Stimulated activated CD4-positive, alpha-beta T cell treated with anti-CD3 and anti-CD28 coated beads, Interleukin-1b, Interleukin-23, amount 100 ng/mL, for 48 hours (primary cell): ENCODE measurements at places on chromosomes 3 and 15.

DNA sequence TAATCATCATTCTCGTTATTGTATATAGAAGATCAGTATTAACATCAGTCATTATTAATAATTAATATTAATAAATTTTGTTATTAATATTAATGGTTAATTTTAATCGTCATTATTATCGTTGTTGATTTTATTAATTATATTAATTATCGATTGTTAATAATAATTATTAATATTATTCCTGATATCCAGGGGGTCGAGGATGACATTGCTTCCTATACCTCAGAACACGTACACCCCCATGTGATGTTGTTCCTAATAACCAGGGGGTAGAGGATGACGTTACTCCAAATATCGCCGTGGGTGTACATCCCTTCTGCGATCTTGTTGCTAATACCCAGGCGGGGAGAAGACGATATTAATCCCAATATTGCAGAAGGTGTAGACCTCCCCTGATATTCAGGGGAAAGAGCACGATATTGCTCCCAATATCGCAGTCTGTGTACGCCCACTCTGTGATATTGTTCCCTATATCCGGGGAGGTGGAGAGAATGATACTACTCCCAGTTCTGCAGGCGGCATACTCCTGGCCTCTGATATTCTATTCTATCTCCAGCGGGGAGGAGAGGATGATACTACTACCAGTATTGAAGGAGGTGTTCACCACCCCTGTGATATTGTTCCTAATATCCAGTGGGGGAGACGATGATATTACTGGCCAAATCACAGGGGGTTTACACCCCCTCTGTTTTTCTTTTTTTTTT lies 22.3 kb upstream of the BMF start:
- DNase-seq: no peak

- DNase-seq: no peak
These were observed 1444.5 kb upstream of the CADM2 start for GRCh38 chr3:83514130-83514914.

- DNase-seq: no peak
These were observed 319.9 kb upstream of the GRM7 start for GRCh38 chr3:6540981-6541380.

DNA sequence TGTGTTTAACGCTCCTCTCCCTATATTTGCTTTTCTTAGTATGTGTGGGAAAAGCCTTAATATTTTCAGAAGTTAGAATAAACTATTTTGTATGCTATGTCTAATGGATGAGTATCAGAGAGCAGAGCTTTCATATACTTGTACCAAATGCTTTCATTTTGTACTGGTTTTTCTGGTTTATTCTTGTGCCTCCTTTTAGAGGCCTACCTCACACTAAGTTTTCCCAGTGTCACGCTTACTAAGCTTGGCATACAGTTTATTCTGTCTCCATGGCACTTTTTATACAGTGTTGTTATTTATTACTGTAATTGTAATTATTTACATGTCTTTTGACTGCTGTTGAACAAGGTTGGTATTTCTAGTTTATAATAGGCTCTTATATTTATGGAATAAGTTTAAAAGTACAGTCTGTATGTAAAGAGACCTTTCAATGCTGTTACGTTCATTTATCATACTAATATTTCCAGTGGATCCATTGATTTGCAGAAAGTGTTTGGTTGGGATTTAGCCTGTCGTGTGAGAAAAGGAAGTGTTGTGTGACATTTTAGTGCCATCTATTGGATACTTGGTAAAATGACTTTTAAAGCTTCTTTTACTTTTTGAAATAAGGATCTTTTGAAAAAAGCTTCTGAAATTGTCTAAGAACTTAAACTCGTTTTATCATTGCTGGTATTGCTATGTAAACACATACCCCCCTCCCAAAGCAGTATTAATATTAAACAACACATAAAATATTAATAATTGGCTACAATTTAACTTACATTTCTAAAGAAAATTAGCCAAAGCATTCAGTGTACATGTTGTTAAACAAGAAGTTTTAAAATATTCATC lies 5.2 kb upstream of the EBLN2 start:
- no peak for DNase-seq

DNA sequence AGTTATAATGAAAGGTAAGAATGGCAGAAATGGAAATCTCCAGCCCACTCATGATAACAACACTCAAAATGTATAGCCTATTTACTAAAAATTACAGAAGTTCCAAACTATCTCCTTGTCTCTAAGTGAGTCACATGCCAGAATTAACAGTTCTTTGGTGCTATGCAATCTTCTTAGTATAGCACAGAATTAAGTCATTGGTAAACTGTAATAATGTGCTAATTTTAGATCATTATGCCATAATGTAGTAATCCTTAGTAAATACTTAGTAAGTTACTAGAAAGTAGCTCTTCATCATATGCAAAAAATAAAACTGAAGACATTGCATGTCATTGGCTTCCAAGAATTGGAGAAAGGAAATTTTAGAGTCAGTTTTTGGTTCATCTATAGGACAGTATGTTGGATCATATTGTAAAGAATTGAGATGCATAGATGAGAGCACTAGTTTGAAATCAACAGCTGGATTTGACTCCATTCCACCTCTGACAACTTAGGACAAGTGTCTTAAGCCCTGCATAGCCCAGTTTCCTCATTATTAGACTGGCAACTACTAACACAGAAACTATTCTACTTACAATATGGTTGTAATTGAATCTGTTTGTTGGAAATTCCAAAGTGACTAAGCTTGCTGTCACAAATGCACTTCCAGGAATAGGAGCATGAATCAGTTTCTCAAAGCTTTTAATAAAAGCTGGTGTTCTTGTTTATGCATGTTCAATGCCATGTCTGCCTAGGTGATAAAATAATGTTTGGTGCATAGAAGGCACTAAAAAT lies 40.1 kb upstream of the CD47 start:
- DNase-seq: no peak

- DNase-seq: no peak
These were observed 405.8 kb downstream of the OCA2 start for GRCh38 chr15:27693280-27693679.

GRCh38 chr3:144407335-144407734 lies 435.7 kb downstream of the DIPK2A start:
- no peak for DNase-seq

- no peak for DNase-seq
These were observed 80.0 kb downstream of the THSD4 start for GRCh38 chr15:71195242-71195641.

GRCh38 chr3:57726397-57726796 lies 29.7 kb upstream of the SLMAP start:
- no peak for DNase-seq

DNA sequence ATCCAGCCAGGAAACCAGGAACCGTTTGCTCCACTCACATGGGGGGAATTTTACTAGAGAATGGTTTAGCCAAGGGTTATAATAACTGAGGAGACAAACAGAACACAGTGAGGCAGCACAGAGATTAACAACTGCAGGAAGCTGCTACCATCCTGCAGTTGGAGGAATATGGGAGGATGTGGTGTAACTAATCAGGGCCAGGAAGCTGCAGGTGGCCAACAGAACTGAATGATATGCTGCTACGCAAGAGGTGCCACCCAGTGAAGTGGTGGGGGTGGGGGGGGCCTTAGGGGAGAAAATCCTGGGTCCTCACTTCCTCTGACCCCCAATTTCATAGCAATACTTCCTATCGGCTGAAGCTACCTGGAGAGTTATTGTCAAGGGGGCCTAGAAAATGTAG lies 306.4 kb upstream of the STT3B start:
- DNase-seq: no peak

DNA sequence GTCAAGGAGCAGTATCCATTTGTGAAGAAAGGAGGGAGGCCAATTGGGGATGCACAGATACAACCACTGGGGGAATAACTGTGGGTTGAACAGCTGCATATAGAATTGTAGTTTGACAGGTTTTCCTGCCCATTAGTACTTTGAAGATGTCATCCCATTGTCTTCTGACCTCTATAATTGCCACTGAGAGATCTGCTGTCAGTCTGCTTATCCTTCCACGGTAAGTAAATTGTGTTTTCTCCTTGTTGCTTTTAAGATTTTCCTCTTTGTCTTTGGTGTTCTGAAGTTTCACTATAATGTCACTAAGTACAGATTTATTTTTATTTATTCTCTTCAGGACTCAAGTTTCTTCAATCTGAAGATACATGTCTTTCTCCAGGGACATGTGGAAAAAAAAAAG lies 56.6 kb downstream of the MOBP start:
- no peak for DNase-seq
